M059J (cell line): ENCODE measurements at places on chromosomes 1 and 21. TPM values are rescaled to one million over a fixed set of nuclear protein-coding genes. Genes with fewer than 3 reads are reported as not detected.

DNA sequence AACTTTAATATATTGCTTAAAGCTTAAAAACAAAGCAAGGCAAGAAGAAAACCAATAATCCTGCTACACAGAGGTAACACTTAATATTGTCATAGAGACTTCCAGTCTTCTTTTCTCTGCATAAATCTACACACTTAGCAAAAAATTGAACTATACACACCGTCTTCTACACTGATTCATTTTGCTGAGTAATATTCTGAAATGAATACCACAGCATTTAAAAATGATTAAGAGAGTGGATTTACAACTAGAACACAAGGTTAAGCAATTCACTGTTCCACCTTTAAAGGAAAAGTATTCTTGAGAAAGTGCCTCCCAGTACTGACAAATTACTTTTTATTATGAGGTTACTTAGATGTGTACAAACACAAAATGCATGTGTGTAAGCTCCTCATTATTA, 22.2 kb upstream of the ITPKB start:
- no peak for DNase-seq

The IL22RA1 gene
- 1.3 and 1.9 TPM in 2 replicates for total RNA-seq

DNA sequence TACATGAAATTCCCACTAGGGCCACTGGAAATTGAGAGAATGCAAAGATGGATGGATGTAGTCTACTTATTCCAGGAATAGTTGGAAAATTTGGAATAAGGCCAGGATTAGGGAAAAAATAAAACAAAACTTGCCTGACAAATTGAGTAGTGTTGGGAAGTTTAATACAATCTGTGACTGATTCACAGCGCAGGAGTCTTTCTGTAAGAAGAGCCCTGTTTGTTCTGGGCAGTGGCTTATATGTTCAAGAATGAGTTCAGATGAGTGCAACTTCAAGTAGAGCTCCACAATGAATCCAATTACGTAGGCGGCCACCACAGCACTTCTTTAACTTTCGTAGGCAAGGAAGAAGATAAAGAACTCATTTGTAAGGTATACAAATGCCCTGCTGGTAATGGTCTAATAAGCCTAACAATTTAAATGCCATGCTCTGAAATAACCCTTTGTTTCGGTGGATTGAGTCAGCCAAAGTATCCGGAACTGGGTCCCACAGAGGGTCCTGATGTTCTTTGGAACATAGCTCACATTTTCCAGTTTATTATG, 47.1 kb upstream of the KCNE1 start:
- no peak for DNase-seq

GRCh38 chr1:231196307-231196706, 34.4 kb downstream of the TRIM67 start:
- no peak for DNase-seq

DNA sequence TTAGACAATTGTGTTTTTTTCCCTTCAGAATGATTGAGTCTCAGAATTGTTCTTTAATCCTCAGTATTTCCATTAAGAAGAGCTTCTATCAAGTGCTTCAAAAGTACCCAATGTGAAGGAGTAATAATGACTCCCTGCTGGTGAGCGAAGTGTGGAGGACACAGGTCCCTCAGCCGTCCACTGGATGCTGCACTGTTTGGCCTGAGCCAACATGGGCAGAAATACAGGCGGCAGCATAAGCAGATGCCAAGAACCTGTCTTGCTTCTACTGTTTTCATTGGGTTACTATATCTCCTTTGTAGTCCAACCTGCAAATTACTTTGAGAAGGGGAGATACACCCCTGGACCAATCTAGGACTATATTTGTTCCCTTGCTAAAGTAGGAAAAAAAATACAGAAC, 55.3 kb upstream of the DPH5 start:
- no peak for DNase-seq
